Foreskin fibroblast (primary cell): ENCODE measurements at places on chromosomes 12 and 14.
A peak's percentile ranks its signal among the peaks of the same experiment; 100 is the strongest.

DNA sequence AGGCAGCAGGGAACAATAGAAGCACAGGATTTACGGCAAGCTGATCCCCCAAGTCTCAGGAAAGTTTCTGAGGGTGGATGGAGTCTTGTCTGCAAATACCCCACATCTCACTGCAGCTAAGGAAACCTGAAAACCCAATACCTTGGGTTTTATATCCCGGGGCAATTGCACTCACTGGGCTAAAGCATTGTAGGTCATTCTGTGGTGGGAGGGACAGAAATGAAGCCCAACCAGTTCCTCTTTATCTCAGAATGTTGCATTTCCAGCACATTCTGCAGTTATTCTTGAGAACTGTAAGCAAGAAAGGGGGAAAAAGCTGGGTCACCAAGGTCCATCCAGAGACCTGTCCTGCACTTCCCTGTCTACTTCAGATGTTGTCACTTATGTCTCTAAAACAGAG lies 39.8 kb downstream of the C12orf42 start:
- DNase-seq, result no peak

DNA sequence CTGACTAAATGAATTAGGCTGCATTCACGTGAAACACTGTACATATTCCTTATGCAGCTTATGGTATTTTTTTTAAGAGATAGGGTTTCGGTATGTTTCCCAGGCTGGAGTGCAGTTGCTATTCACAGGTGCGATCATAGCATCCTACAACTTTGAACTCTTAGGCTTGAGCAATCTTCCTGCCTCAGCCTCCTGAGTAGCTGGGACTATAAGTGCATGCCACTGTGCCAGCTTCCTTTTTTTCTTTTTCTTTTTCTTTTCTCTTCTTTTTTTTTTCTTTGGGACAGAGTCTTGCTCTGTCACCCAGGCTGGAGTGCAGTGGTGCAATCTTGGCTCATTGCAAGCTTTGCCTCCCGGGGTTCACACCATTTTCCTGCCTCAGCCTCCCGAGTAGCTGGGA lies 35.8 kb upstream of the SPPL3 start:
- DNase-seq, result no peak

DNA sequence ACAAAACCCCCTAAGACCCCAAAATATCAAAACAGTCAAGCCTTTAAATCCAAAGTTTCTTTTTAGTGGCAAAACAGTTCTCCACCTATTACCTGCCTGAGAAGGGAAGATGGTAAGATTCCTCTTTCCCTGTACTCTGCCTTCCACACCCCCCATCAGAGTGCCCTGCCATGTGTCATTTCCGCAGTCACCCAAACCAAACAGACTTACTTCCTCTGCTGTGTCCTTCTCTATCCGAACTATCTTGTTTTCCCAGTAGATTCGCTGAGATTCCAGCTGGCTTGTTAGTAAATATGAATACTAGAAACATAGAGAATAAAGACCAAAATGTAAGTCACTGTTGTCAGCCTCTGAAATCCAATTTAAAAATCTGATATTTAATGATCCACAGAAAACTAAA lies 30.4 kb downstream of the BRAP start:
- DNase-seq, result no peak

DNA sequence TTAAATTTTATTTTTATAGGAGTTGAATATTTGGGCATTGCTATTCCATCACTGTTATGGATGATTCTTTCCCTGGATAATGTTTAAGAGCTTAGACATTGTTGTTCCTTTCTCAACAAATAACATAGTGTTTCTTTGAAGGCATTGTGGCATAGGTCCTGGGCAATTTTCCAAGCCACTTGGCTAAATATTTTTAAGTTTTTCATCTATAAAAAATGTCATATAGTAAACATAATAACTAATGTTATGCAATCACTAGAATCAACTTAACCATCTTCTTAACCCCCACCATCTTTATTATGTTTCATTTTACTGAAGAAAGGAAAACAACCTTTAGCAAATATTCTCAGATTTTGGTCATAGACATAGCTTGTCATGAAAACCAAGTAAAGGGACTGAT lies 600.6 kb upstream of the LMO3 start:
- no peak for DNase-seq

DNA sequence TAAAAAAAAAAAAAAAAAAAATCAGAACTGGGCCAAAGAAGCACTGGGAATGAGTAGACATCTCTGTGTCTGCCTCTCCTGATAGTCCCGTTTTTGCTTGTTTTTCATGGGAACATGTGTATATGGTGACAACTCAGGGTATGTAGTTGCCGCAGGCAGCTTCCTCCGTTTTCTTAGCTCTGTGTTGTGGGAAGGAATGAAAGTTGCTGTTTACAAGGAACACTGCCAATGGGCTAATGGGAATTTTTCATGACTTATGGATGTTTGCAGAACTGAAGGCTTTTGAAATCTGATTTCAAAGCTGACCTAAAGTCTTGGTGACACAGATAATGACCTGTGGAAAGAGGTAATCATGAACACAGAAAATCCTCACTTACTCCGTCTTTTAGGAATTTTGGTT lies 146.4 kb upstream of the BTG1 start:
- DNase-seq, result no peak

DNA sequence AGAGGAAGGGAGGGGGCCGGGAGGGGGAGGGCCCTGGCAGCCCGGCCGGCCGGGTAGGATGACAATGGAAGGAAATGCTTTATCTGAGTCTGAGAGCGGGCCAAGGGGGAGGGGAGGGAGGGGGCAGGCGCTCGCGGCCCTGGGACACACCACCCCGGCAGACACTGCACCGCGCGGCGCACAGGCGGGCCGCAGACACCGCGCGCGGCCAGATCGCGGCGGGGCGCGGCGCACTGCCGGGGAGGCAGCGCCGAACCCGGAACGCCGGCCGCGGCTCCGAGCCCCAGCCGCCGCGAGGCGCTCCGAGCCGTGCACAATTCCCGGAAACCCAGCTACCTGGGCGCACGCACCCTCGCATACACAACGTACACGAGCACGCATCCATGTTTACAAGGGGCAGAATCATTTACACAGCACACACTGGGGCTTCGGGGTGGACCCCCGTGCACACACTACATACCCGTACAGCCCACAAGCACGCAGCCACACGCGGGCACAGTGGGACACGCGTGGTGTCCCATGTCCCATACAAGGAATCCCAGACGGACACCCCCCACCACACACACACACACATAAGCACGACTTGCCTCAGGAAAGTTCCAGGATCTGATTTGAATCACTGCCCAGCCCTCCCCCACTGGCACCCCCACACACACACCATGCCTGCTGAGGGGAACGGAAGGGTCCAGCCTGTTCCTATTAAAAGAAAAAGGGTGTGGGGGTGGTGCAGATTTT lies at the start of gene HDAC7:
Gene HDAC7, minus strand, starts transcription at position 8 of the 735 bp plus-strand sequence. CDS start 118 bp downstream, outside the sequence.
- peak; percentile 97 for DNase-seq

- peak; percentile 21 for DNase-seq
Measured at GRCh38 chr14:94227029-94227428, 52.9 kb downstream of the PPP4R4 start.

DNA sequence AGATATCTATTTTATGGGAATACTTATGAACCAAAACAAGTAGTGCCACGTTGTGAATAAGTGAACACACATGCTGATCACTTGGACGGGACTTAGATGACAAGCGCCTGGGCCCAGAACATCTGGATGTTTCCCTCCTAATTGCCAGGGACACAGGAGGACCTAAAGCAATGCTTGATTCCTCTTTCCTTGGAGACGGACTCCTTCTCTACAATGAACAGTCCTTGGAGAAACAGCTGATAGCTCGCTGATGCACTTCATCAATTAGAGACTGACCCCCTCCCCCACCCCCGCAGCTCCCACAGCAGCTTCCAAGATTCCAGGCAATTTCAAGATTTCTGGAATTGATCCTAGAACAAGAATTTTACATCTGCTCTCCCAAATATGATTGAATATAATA lies 86.4 kb downstream of the ST8SIA1 start:
- no peak for DNase-seq

DNA sequence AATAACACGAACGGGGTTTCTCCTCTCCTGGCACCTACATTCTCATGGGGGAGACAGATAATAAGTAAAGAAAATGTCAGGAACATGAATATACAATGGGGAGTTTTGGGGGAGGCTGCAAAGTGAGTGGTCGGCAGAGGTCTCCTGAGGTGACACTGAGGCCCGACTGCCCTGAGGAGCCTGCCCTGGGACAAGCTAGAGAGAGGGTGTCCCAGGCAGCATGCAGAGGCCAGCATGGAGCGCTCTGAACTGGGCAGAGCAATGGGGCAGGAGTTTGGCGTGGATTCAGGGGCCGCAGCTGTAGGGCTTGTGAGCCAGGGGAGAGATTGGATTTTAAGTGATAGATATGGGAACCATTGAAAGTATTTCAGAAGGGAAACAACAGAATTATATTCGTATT lies 320.5 kb downstream of the CACNA1C start:
- DNase-seq, result no peak

- DNase-seq, result peak; percentile 60
Measured at GRCh38 chr12:64824500-64825142, at the start of gene TBC1D30. Gene TBC1D30, plus strand, starts transcription at chr12:64824647. Its CDS starts 233 bp downstream, at chr12:64824880.

DNA sequence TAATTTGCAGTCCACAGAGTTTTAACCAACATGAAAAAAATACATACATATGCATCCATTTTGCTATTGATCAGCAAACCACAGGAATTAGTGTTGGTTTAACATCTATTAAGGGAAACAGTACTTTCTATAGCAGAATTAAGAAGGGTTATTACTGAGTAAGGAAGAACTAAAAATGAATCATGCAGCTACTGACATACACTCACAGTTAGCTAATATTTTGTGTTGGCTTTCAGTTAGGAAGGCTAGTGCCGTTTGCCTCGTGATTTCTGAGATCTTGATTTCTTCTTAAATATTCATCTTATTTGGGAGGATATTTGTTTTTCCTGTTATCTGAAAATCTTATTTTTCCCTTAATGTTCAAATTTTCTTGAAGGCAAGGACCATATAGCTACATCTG lies 423.4 kb downstream of the NOVA1 start:
- no peak for DNase-seq

GRCh38 chr12:96769400-96769799 lies 137.7 kb upstream of the NEDD1 start:
- no peak for DNase-seq

GRCh38 chr14:65486863-65487262 lies 74.3 kb downstream of the FUT8 start:
- DNase-seq, result no peak

GRCh38 chr14:65819569-65819968 lies 407.0 kb downstream of the FUT8 start:
- DNase-seq, result no peak

GRCh38 chr14:100096656-100097055 lies 31.4 kb downstream of the EVL start:
- DNase-seq, result peak; percentile 76

GRCh38 chr12:46409342-46409741 lies 36.8 kb upstream of the SLC38A2 start:
- no peak for DNase-seq

DNA sequence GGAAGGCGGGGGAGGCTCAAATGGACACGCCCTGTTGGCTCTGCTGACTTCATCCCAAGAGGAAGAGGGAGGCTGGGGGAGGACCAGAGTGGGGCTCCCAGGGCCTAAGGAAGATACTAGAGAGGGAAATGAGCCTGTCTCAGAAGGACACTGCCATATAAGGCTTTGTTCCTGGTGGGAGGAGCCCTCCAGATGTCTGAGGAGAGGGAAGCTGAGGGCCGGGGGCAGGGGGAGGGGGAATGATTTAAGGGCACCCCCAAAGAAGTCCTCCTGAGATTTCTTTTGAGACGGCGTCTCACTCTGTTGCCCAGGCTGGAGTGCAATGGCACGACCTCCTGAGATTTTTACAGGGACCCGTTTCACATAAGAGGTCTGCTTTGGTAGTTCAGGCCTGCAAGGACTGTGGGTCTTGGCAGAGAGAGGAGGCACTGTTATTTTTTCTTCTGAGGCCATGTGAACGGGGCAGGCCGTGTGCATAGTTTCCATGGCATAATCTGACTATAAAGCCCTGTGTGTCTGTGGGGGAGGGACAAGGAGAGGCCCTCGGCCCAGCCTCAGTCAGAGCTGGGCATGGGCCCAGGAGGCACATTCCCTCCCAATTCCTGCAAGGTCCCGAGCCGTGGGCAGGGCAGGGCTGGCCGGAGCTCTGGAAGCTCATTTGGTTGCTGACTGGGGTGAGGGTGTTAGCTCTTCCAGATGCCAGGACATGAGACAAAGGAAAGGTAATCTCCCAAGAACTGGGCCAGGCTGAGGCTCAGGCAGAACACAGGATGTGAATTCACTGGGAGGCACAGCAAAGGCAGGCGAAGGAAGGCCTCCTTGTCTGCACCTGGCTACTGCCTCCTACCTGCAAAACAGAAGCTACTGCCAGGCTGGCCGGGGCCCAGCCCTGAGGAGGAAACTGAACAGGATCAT lies 22.2 kb upstream of the PLEKHG3 start:
- DNase-seq, result peak; percentile 71

GRCh38 chr12:44668443-44668842 lies 207.7 kb downstream of the NELL2 start:
- no peak for DNase-seq

DNA sequence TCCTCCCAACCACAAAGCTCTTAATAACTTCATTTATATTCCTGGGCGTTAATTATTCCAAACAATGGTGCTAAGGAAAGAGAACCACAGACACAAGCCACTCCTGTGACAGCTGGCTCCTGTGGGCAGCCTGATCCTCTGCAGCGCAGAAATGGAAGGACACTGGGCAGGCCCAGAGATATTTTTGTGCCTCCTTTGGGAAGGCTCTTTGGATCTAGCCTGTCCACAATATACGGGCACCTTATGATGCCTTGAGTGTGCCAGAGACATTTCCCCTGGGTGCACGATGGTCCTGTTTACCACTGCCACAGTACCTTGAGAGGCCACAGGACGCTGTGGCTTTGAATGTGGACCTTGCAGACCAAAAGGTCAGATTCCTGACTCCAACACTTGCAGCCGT lies 2.1 kb downstream of the ASB2 start:
- DNase-seq, result no peak

DNA sequence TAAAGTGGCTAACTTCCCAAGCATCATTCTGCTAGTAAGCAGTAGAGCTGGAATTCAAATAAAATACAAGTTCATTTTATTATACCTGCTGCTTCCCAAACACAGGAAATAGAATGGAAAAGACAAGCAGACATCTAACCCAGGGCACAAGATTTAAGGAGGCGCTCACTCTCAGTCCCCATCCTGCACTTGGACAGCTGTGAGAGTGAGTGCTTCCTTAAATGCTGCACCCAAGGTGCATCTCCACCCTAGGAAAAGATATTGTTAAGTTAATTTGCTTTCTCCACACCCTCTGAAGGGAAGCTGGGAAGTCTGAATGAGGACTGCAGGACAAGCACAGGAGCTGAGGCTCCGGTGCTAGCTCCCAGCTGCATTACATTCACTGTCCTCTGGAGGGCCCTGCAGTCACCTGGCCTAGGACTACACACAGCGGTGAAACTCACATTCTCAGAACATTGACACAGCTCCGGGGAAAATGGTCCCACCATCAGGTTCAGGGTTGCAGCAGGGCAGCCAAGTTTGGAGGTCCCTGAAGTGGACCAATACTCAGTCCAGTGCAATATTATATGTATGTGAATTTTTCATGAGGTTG lies 14.2 kb downstream of the HEBP1 start:
- peak; percentile 57 for DNase-seq

- DNase-seq, result no peak
Measured at GRCh38 chr12:130086248-130086647, 76.0 kb upstream of the FZD10 start.
